NCI-H1048 (cell line): ENCODE measurements at places on chromosomes 16 and 17.

- DNase-seq = no peak
Observed at GRCh38 chr16:85334718-85335583, 222.7 kb upstream of the CIBAR2 start.

DNA sequence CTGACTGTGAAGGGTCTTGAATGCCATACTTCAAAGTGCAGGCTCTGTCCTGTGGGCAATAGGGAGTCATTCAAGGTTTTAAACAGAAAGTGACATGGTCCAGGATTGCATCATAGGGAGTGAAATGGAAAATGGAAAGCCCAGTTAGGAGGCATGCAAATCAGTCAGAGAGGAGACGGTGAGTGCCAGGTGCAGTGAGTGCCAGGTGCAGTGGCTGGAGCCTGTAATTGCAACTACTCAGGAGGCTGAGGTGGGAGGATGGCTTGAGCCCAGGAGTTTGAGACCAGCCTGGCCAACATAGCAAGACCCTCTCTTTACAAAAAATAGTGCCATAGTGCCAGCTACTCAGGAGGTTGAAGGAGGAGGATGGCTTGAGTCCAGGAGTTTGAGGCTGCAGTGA, 35.2 kb upstream of the SIAH1 start:
- DNase-seq = no peak

DNA sequence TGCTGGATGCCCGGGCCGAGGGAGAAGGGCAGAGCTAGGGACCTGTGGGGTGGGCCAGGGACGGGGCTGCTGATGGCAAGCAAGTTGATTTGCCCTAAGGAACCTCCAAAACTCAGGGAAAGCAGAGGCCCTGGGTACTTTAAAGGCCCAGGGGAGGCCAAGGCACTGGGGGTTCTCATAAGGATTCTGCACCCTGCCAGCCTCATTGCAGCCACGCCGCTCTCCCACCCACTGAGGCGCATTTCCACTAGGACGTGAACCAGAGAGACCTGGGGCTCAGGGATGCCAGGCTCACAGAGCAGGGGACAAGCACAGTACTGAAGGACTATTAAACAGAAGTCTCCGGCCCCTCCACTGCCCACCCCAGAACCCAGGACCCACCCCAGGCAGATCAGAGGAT, 39.4 kb upstream of the RBFOX3 start:
- DNase-seq = no peak

DNA sequence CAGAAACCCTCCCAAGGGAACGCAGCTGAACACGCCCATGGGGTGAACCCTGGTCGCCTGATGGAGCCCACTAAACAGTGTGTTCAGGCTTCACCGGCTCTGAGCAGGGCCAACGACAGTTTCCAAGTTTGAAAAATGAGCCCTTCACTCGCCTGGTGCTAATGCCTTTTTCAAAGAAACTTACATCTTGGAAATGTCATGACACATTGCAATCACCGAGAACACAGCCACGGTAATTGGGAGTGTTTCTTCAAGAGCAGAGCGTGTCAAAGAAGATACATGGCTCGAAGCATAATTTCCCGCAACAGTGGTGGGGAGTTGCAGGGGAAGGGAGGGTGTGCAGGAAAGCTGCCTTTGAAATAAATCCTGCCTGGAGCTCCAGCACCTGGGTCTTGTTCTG, 463.2 kb downstream of the TMEM114 start:
- DNase-seq = no peak

GRCh38 chr17:72588961-72589360, 468.1 kb downstream of the SOX9 start:
- no peak for DNase-seq

DNA sequence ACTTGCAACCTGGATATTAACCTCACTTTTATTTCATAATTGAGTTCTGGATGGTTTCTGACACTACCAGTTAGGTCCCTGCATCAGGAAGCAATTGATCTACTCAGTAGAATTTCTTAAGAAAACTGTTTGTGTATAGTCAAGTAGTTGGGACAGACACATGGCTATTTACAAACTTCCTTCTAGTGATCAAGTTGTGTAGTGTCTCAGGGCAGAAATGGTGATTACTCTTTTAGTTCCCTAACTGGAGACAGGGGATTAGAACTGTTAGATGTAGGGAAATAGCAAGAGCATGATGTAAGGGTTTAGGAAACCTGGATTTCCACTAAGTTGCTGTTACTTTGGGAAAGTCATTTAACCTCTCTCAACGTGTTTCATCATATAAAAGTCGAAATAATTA, 30.4 kb downstream of the TMEM100 start:
- DNase-seq = no peak

- no peak for DNase-seq
Observed at GRCh38 chr17:9702914-9703780, 57.8 kb downstream of the USP43 start.

DNA sequence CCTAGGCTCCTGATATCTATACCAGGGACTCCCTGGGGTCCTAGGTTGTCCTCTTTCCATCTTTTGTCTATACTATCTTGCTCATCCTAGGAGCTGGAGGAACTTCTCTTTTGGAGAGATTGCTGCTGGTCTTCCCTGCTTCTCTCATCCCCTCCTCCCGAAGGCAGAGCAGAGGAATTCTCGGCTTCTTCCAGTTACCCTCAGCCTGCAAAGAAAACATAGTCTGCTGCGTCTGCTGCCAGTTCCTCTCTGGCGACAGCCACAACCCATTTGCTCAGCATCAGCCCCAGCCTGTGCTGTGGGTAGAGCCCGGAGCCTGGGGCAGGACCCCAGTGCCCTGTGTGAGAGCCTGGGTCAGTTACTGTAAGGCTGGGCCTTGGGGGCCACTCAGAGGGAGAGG, 21.5 kb upstream of the DYNLL2 start:
- no peak for DNase-seq

DNA sequence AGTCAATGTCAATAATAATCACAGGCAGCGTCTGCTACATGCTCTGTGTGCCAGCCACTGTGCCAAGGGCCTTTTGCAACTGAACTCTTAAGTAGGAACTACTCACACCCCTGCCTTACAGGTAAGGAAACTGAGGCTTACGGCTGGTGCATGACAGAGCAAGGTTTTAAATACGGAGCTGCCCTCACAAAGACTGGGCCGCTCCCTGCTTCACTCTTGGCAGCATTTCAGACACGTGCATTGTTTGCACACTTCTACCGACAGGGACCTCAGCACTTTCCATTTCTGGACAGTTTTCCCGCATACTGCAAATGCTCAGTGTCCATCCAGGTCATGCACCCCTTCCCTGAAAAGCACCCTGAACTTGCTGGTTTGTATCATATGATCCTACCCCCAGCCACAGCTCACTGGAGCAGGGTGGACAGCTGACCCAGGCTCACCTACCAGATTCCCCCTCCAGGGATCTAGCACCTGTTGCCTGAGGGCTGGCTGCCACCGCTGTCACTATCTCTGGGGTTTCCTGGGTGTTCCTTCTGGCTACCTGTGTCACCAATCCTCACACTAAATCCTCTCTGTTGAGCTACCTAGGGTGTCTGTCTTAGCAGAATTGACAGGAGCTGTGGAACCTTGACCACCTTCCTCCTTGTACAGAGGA, 142.9 kb downstream of the C16orf78 start:
- no peak for DNase-seq

DNA sequence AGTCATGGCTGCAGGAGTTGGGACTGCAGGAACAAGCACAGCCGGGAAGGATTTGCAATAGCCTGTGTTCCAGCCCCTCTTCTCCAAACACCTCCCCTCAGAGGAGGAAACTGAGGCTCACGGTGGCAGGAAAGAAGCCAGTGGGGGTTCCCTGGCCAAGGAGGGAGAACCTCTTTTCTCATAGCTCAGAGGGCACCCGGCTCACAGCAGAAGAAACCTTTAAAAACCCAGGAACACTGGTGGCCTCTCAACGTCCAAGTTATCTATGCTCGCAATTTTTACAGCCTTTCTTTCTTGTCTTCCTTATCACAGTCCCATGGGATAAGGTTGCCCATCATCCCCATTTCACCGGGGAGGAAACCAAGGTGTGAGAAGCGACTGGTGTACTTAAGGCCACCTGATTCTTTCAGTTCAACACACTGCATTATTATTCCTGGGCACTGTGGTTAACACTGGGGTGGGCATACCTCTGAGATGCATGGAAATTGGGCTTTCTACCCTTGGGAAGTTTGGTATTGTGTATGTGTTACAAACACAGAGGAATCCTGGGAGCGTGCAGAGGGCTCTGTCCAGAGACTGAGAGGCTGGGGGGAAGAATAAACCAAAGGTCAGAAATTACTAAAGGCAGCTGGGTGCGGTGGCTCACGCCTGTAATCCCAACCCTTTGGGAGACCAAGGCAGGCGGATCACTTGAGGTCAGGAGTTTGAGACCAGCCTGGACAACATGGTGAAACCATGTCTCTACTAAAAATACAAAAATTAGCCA, 791 bp upstream of the ZNF629 start:
- no peak for DNase-seq

GRCh38 chr17:38448208-38448771, 20.0 kb downstream of the ARHGAP23 start:
- DNase-seq = no peak

DNA sequence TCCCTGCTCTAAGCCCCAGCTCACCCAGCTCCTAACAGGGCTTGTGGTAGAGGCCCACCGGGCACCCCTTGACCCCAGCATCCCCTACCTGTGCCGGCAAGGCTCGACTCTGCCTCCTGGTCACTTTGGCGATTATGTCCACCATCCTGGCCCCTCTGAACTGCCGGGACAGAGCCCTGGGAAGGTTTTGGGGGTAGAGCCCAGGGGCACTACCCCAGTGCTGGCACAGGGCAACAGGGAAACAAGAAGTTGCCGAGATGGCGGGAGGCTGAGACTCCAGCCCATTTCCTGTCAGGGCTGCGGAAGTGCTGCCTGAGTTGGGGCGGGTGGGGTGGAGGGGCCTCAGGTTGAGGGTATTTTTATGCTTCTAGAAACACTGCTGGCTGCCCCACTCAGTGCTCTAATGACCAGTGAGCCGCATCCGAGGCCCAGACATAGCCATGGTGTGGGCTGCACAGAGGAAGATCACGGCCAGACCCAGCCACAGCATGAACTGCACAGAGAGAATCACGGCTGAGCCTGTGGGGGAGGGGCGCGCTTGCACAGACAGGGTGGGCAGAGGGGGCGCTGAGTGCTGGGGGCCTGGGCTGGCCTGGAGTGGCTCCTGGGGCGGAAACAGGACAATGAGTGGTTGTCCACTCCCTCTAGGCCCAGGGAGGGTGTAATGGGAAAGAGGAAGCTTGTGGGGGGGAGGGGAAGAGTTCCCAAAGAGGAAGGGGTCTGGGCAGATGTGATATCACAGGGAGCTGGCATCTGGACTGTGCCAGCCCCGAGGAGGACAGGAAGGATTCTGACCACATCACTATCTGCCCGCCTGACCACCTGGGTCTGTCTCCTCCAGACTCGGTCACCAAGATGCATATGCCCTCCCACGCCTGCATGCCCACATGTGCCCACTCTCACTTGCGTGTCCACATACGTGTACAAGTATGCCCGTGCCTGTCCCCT, 22.3 kb downstream of the ARHGAP27 start:
- no peak for DNase-seq

- no peak for DNase-seq
Observed at GRCh38 chr16:20001856-20002707, 71.6 kb downstream of the GPR139 start.

GRCh38 chr17:21157586-21158370, 31.0 kb downstream of the DHRS7B start:
- no peak for DNase-seq

GRCh38 chr16:85963753-85964285, 64.9 kb downstream of the IRF8 start:
- DNase-seq = no peak

- DNase-seq = no peak
Observed at GRCh38 chr17:14337596-14338079, 36.8 kb downstream of the HS3ST3B1 start.

- no peak for DNase-seq
Observed at GRCh38 chr16:4873091-4873490, 25.8 kb downstream of the UBN1 start.

DNA sequence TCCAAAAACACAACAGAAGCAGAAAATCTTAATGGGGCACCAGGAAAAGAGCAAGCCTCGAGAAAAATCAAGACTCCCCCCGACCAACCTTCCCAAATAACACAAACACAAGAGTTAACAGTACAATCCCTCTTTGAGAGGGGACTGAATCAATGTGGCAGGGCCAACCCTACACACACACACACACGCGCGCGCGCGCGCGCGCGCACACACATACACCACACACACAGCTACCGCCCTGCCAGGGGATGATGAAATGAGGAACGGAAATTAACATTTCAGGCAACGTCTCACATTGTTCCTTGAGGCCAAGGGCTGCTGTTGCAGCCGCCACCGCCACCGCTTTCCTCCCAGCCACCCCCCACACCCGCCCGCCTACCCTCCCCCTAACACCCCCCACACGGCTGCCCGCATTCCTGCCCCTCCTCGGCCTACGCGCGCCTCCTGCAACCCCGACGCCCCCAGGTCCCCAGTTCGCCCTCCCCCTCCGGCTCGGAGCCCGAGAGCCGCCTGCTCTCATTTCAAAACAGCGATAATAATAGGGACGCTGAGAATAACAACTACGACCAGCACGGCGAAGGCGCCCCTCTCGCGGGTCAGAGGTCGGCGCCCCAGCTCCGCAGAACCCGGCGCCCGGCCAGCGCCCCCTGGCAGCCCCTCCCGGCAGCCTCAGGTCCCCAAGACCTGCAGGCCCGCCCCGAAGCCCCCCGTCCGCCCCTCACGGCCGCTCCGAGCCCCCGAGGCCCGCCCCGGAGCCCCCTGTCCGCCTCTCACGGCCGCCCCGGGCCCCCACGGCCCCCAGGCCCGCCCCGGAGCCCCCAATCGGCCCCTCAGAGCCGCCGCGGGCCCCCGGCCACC, 1.1 kb downstream of the ANKRD11 start:
- DNase-seq = peak; percentile 13

GRCh38 chr16:839643-840408, 39.3 kb upstream of the GNG13 start:
- DNase-seq = no peak

GRCh38 chr17:57672971-57673370, 72.1 kb downstream of the CCDC182 start:
- DNase-seq = no peak

DNA sequence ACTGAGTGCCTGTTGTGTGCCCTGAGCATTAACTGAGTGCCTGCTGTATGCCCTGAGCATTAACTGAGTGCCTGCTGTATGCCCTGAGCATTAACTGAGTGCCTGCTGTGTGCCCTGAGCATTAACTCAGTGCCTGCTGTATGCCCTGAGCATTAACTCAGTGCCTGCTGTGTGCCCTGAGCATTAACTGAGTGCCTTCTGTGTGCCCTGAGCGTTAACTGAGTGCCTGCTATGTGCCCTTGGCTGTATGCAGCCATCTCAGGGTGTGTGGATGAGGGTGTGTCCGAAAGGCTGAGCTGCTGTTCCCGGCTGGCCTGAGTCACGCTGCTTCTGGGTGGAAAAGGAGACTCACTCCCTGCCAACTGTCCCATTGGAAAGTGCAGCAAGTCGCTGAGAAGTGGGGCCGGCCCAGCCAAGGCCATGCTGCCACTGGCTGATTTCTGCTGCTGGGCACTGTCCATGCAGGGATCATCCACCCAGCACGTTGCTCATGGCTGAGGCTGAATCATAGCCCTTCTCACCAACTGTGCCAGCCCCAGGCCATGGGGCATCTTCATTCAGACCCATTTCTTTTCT, 113.8 kb downstream of the OR1D5 start:
- DNase-seq = no peak
